ENCODE measurements at places on chromosomes 16 and 17. TPM values are rescaled to one million over a fixed set of nuclear protein-coding genes. Genes with fewer than 3 reads are reported as not detected.

DNA sequence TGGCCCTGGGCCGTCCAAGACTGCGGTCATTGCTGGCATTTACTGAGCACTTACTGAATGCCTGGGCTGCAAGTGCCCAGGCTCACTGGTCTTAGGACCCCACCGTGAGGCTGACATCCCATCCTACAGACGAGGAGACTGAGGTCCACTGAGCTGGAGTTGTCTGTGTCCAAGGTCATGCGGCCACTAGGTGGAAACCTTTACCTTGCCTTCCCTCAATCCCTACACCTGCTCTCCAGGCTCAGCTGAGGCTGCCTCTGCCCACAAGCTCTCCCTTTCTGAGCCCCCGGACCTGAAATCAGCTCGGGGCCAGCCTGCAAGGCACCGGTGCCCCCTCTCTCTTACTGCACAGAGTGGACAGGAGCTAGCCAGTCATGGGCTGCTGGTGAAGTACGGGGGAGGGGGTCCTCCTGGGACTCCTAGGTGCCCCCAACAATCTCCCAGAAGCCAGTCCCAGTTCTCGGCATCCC is 1.5 kb downstream of the CASKIN1 start:
- no peak for DNase-seq

- DNase-seq, result no peak
Measured at GRCh38 chr16:59144841-59145240, 410.7 kb upstream of the GOT2 start.

DNA sequence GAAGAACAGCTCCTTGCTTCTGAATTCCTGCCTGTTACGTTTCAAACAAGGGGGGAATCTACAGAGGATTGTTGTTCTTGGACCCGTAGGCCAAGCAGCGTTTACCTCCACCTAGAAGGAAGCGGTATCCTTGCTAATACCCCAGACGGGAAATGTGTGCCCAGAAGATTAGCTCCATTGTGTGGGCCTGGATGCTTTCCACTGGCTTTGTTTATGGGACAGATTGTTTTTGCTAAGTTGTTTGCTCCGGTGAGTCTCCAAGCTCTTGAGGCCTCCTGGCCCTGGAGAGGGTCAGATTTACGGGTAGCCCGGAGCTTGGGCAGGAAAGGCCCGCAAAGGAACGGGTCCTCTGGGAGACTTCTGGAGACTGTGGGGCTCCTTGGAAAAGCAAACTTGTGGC is 28.4 kb upstream of the MRTFB start:
- no peak for DNase-seq

DNA sequence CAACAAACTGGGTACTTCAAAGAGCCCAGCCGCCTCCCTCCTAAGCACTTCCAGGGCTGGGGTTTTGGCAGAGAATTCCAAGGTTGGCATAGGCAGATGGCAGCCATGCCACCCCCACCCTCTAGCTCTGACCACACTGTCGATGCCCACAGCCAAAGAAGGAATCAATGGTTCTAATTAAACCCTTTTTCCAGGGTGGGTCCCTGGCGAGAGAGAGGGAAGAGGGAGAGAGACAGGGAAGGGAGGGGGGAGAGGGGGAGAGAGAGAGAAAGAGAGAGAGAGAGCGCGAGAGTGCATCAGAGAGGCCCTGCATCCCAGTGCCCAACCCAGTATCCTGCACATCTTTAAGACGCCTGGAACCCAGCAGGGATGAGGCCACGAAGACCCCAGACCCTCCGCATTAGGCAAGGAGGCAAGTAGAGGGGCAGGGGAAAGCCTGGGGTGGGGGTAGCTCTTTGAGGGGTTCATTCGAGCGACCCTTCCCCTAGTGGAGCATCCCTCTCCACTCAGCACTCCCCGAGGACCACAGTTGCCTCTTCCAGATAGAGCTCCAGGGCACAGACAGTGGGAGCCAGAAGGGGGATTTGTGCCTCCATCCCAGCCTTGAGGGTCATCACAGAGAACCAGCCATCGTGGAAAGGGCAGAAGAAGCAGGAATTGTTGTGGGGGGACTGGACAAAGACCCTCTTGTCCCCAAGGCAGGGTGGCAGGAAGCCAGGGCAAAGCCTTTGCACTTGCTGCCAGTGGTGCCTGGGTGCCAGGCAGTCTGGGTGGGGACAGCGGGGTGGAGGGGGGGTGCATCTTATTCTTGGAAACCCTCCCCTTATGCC is 2.6 kb downstream of the SRCIN1 start:
- no peak for DNase-seq

The EFNB3 gene
- 7.6 TPM for total RNA-seq

The KREMEN2 gene
- 7.5 TPM for total RNA-seq
